ENCODE measurements at places on chromosomes 3 and 15.

DNA sequence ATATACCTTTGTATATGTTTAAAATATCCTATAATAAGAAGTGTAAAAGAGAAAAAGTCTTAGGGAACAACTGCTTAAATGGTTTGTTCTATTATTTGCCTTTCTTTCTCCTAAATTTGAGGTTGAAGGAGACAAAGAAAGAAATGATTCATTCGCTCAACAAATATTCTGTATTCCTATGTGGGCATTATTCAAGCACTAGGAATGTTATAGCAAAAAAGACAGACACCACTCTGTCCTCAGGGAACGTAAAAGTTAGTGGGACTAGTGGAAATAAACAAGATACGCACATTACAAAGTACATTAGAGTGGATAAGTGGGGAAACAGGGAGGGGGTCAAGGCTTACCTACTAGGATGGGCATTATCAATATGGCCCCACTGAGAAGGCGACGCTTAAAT lies 332.2 kb downstream of the LPP start:
- DNase-seq = no peak

DNA sequence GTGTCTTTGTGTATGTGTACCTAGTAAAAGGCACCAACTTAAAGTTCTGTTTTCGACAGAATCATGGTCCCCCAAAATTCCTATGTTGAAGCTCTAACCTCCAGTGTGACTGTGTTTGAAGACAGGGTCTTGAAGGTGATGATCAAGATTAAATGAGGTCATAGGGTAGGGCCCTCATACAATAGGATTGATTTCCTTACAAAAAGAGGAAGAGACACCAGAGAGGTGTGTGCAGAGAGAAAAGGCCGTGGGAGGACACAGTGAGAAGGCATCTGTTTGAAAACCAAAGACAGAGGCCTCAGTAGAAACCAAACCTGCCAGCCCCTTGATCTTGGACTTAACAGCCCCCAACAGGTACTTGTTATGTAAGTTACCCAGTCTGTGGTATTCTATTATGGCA lies 52.0 kb upstream of the CORO2B start:
- no peak for DNase-seq

DNA sequence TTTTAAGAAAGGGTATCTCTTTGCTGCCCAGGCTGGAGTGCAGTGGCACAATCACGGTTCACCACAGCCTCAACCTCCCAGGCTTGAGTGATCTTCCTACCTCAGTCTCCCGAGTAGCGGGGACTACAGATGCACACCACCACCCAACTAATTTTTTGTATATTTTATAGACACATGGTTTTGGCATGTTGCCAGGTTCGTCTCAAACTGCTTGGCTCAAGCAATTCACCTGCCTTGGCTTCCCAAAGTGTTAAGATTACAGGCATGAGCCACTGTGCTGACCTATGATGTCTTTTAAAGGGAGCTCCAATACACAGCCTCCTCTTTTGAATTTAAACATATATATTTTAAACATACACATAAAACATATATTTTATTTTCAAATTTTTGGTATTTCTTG lies 60.9 kb downstream of the SLC9C1 start:
- no peak for DNase-seq

DNA sequence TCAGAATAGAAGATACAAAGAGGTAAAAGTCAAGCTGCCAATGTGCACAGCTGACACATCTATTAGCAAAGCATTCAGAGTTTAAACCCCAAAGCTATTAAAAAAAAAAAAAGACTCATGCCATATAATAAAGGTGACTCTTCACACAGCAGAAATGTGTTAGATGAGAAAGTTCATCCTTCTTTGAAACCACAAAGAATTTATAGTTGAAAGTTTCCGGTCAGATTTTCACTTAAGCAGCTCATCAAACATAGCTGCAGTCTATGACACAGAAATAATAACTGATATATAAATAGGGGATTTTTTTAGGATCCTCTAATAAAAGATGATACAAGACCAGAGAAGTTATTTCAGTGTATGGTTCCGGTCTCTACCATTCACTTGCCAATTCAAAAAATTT lies 76.6 kb downstream of the WWTR1 start:
- DNase-seq = no peak

- no peak for DNase-seq
Measured at GRCh38 chr3:133915685-133916658, 20.3 kb upstream of the RAB6B start.

GRCh38 chr3:10738688-10739372 lies 77.2 kb upstream of the SLC6A11 start:
- DNase-seq = peak; percentile 83

DNA sequence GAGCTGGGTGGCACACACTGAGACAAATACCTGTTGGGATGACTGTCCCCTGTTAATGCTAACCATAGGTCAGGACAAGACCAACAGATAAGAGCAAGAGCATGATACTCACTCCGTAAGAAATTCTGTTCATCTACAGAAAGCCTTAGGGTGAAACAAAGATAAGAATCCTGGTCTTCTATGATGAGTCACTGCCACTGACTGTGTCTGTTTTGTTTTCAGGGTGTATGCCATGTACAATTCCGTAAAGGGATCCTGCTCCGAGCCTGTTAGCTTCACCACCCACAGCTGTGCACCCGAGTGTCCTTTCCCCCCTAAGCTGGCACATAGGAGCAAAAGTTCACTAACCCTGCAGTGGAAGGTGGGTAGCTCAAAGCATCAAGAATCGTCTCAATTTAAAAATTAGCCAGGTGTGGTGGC lies 141.1 kb downstream of the GHSR start:
- no peak for DNase-seq

DNA sequence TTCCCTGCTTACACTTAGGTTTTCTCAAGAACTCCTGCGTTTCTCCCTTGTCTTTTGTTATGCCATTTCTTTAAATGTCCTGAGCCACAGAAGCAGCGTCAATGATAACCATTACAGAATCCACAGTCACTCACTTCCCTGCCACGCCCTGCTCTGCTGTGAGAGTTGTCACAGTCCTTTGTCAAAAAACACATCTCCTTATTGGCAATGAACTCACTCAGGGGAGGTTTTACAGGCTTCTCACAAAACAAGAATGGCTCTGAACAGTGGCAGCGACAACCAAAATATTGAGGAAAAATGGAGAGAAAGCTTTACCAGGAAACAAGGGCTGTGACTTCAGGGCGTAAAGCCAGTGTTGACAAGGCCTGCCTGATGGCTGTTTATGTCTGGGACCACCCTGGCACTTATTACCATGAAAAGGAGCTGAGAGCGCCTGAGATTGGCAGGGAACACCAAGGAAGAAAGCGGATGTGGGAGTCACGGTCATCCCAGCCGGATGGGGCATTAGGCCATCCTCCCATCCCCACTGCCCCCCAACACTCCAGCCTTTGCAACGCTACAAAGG lies 111.5 kb downstream of the ADAMTS9 start:
- DNase-seq = no peak

DNA sequence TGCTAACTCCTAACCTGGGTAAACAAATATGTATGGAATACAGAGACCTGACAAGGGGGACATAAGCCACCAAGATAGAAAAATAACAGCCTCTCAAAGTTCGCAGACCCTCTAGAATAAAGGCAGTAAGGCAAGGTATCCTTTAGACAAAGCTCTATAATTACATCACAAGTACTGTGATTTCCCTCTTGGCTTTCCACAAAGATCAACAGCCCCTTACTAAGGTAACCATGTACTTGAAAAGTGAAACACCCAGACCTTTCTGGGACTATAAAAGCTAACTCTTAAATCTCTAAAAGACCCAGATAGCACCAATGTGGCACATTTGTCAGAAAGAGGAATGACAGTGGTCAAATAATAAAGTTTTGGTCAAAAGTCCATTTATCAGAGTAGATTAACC lies 51.9 kb downstream of the TBL1XR1 start:
- DNase-seq = no peak

DNA sequence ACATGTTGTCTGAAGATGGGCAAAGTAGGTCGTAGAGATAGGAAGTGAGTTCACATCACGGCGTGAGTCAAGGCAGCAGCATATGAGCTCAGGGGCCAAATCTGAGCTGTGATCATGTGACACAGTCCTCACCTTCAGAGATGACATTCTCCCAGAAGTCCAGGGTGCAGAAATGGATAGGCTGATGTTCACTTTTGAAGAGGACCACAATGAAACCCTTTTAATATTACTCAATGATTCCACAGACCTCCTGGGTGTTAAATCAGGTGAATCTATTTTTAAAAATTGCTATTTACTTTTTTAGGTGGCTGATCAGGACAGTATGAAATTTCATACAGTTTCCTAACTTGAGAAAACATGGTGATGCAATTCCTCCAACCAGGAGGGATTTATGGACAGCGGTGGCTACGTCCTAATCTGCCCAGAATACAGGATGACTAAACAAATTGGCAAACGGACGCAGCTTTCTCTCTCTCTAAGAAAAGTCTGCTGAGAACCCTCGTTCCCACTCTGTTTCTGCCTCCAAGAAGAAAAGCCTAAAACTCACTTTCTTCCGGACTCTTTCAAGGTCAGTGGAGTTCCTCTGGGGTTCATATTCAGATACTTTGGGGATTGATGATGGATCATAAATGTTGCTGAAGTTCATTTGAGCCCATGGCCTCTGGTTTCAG lies 34.4 kb downstream of the B3GNT5 start:
- no peak for DNase-seq

- DNase-seq = no peak
Measured at GRCh38 chr3:3881050-3881449, 81.8 kb downstream of the LRRN1 start.

GRCh38 chr3:195226900-195227447 lies 44.0 kb downstream of the XXYLT1 start:
- DNase-seq = no peak

DNA sequence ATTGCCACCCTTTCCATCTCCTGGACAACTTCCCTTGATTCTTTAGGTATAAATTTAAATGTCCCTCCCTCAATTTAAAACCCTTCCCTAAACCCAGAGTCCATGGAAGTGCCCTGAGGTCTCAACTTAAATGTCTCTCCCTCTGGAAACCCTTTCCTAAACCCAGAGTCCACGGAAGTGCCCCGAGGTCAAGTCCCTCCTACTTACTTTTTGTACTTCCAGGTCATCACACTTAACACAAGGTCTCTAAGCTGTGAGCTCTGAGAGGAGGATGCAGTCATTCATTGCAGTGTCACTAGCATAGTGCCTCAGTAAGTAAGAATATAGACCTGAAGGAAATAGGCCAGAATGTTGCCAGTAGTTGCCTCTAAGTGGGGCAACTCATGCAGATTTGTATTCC lies 78.2 kb upstream of the BNC1 start:
- no peak for DNase-seq

DNA sequence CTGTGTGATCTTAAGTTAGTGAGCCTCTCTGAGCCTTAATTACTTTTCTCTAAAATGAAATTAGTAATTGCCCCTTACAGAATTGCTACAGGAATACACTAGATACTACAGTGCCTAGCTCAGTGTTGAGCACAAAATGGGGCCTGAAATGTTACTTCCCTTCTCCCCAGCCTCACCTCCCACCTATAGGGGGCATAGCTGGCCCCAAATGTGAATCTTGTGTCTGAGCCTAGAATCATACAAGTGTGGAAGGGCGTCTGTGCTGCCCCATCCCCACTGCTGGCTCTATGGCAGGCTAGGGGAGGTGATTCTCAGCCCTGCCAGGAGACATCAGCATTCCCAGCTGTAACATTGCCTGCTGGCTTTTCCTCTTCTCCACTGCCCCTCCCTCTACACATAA lies 42.7 kb downstream of the IFT122 start:
- DNase-seq = no peak
